ENCODE measurements at places on chromosomes 5 and 9.

DNA sequence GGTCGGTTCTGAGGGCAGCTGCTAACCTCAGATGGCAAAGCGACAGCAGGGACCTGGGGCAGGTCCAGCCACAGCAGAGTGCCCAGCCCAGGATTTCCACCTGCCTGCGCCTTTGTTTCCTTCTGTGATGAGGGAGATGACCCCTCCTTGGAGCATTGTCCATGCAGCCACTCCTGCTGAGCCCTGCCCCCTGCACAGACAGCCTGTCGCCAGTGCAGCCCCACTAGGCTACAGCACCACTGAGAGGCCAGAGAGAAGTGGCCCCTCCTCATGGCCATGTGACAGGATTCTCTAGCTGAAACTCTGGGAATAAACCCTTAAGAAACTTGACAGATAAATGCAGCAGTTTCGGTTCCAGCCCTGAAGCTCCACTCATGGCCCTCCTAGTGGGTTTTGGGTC, 10.5 kb upstream of the MRNIP start:
- no peak for DNase-seq

DNA sequence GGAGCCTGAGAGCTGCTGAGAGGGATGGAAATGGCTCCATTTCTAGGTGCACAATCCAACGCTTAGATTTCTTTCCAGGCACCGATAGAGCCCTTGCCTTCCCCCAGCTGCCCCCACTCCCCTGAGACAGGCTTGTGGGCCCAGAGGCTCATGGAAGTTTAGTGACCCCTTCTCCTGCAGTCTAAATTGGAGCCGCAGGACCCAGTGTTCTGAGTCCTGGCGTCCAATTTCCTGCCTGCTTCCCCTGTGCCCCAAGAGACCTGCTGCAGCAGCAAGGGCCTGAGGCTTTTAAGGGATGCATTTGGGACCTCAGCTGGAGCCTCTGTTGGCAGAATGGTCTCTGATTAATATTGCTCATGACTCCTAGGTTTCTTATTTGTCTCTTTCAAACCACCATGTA, 61.7 kb downstream of the RGS3 start:
- DNase-seq, result no peak

DNA sequence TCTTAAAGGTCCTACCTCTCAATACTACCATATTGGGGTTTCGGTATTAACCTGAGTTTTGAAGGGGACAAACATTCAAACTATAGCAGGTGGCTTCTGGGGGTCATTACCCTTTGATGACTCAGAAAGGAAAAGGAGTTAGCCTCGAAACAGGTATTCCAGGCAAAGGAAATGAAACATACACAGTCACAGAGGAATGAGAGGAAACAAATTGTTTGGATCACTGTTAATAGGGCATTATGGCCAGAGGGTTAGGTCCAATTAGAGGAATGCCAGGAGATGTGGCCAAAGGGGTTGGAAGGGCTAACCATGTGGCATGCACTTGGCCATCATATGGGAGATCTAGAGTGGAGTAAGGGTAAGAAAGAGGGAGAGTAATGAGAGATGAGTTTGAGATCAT, 23.9 kb upstream of the NIM1K start:
- DNase-seq, result no peak

GRCh38 chr9:79572608-79573411, 1.0 kb downstream of the TLE4 start:
- DNase-seq, result no peak

DNA sequence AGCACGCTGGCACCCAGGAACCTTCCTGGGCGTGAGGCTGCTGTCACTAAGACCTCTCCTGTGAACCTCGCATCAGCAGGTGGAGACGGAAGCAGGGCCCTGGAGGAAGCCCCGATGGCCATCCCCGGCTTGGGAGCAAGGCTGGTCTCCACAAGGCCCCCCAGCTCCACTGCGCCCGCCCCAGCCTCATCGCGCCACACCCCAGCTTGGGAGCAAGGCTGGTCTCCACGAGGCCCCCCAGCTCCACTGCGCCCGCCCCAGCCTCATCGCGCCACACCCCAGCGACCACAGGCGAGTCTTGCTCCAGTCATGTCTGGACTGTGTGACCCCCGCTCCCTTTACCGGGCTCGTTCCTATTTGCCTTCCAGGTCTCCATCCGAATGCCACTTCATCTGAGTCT, 11.0 kb downstream of the QSOX2 start:
- no peak for DNase-seq

DNA sequence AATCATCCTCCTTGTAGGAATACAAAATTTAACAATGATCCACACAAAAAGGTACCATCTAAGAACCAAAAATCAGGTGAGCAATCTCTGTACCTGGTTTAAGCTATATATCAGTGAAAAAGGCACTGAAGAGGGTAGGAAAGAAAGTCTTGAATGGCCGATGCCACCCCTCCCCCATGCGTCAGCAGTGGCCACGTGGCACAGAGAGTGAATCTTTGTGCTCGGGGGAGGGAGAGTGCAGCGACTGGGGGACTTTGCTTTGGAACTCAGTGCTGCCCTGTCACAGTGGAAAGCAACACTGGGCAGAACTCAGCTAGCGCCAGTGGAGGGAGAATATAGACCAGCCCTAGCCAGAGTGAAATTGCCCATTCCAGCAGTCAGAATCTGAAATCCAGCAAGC, 28.3 kb upstream of the PDE4D start:
- no peak for DNase-seq

DNA sequence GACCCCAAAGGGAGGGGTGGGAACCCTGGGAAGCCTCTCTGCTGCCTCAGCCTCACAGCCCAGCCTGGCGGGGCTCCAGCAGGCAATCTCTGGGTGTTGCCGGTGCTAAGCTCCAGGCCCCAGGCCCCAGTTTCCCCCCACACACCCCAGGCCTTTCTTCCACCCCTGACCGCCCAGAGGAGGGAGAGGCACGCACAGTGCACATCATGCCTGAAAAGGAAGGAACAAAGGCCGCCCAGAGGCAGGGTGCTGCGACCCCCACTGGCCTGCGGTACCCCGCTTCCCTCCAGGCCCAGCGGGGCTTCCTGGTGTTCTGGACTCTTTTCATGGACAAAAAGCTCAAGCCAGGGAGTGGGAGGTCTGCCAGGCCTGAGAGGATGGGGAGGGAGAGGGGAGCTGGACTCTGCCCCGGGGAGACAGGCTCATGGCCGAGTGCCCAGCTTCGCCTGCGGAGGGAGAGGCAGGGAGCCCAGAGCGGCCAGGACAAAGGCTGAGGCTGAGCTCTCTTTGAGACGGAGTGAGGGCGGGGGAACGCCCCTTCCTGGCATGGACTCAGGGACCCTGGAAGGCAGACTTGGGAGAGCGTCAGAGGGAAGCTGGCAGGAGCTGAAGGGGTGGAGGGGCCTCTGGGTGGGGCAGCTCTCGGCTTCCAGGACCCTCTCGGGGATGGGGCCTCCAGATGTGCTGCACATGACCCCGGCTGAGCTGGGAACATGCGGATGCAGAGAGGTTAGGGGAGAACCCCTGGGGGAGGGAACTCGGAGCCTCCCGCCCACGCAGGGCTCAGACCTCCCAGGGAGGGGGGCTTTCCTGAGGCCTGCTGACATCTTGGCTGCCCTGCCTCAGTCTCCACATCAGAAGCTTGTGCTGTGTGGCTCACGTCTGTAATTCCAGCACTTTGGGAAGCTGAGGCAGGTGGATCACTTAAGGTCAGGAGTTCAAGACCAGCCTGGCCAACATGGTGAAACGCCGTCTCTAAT, 1.8 kb upstream of the ENTPD2 start:
- DNase-seq, result peak; percentile 90

DNA sequence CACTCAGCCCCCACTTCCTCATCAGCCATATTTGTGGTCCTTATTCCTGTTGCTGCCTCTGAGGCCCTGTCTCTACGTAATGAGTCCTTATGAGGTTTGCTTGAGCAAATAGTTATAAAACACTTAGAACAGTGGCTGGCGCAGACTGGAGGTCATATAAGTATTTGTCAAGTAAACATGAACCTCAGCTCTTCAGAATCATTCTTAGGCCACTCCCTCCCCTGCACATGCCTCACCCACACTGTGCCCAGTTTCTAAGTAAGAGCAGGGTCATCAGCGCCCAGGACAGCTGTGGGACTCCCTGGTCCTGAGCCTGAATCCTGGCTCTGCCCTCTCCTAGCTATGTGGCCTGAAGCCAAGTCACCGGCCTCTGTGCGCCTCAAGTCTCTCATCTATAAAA, 4.0 kb downstream of the ST6GALNAC4 start:
- no peak for DNase-seq

GRCh38 chr9:19375538-19375937, 4.5 kb downstream of the RPS6 start:
- DNase-seq, result no peak

GRCh38 chr5:98206566-98206965, 566.9 kb upstream of the RGMB start:
- no peak for DNase-seq

DNA sequence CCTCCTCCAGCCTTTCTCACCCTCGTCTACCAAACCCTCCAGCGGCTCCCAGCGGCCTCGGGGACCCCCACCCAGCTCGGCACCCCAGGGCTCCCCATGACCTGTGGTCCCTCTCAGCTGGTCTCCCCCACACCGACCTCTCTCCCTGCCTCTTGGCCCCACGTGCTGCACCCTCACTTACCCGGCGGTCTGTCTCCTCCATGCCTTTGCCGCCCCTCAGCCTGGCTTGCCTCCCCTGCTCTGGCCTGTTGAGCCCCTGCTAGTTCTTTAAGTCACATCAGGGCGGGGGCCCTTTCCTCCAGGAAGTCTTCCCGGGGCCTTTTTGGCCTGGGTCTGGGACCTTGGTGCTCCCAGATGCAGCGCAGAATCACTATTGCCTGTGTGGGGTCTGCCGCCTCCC, 81.5 kb downstream of the LMX1B start:
- no peak for DNase-seq

- peak; percentile 86 for DNase-seq
These were observed 55.8 kb upstream of the RANBP3L start for GRCh38 chr5:36357391-36357975.

DNA sequence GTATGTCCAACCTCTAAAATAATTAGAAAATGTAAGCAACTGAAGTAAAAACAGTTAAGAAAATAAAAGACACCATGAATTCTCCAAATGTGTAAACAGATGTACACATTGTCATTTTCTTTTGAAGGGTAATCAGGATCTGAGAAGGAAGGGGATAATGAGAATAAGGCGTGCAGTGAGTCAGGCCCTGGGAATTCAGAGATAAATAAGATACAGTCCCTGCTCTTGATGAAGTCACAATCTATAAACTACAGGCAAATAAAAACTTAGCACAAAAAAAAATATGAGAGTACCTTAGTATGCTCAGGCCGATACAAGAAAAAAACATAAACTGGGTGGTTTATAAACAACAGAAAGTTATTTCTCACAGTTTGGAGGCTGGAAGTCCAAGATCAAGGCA, 315.3 kb downstream of the DNAH5 start:
- DNase-seq, result no peak

DNA sequence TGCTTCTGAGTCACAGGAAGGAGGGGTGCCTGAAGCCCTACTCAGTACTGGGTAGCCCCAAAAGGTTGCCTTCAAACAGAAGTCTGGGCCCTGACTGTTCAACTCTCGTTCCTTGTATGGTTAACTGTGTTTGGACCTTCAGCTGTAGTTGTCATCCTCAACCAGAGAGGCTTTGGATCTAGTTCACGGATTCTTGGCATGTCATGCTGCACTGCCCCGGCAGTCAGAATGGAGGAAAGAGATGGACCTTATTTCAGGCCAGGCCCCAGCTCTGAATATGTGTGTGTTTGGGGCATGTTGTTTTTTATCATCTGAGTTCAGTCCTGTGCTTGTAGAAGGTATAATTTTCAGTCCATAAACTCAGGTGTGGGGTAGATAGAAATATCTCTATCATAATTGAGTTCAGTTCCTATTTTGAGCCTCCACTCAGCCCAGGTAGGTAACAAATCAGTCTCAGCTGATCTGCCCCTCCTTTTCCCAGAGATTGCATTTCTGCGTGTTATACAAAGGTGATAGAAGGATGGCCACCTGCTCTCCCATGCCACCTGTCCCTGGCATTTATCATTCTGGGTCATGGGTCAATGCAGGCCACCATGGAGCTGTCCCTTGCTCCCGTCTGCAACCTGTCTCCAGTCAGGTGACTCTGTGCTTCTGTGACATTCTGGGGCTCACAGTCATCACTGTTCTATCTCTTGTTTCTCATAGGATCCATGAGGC, 127.5 kb upstream of the CPEB4 start:
- no peak for DNase-seq

- DNase-seq, result no peak
These were observed 41.4 kb upstream of the IL7R start for GRCh38 chr5:35815089-35815936.

DNA sequence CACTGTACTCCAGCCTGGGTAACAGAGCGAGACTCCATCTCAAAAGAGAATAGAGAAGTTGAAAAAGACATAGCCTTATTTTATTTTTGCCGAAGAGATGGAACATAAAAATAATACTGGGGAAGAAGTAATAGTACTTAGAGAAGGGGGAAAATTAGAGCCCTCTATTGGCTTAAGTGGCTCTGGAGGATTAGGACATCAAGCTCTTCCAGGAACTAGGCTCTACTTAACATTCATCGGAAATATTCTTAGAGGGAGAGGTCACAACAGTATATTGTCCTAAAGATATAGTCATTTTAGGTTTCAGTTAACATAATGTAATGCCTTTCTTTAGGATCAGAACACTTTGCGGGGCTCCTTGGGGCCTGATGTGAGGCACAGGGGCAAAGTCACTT, 86.0 kb upstream of the PLPP1 start:
- no peak for DNase-seq

DNA sequence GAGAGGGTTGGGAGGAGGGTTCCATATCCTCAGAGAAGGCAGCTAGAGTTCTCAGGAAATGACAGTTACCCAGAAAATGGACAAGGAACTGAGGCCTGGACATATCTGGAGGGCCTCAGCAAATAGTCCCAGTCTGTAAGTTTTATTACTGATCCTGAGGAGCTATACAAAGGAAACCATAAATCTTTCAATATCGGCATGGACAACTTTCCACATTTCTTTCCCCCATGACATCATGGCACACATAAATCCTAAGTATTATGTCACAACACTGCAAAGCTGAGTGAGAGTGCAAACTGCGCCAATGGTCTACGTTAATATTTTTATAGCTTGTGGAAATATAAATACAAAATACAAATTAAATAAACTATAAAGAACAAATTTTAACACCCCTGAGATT, 1356.2 kb upstream of the C9orf72 start:
- no peak for DNase-seq

- DNase-seq, result no peak
These were observed 28.3 kb downstream of the TDRD7 start for GRCh38 chr9:97440160-97440559.

DNA sequence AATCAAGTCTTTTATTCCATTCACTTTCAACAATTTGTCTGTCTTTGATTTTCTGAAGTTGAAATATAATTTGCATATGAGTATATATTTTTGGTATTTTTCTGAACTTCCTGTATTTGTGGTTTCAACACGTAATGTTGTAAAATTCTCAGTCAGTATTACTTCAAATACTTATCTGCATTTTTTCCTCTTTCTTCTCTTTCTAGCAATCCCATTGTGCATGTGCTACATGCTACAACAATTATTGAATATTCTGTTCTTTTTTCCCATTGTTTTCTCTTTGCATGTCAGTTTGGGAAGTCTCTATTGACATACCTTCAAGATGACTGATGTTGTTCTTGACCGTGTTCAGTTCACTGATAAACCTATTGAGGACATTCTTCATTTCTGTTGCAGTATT, 5.6 kb upstream of the ANKRD18A start:
- no peak for DNase-seq

All from muscle of back (tissue), 13 donors.